ENCODE measurements at places on chromosomes 11 and 22. TPM values are rescaled to one million over a fixed set of nuclear protein-coding genes. Genes with fewer than 3 reads are reported as not detected.

GRCh38 chr11:71236836-71237475 is 15.4 kb downstream of the SHANK2 start:
- DNase-seq, result no peak
- no peak overlapping the region for H3K4me3 ChIP-seq
- H3K4me1 ChIP-seq, result peaks cover 9% of the 10 kb centered on the region
- no peak overlapping the region for H3K27ac ChIP-seq

DNA sequence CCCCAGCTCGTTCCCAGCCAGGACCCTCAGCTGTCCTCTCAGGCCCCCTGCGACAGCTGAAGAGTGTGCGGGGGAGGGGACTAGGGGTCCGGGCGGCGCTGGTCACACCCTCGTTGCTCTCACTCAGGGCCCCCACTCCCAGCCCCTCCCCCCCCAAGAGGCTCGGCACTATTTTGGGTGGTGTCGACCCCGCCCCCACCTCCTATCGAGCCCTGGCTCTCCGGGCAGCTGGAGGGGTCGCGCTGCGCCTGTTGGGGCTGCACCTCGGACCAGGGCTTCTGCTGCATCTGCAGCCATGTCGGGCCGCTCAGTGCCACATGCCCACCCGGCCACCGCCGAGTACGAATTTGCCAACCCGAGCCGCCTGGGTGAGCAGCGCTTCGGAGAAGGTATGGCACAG is at the start of gene HSPB2:
Gene HSPB2 (plus strand): TSS at position 200 of the 400 bp plus-strand sequence. CDS start 96 bp downstream, at position 296.
- H3K4me1 ChIP-seq, result peaks cover 38% of the 10 kb centered on the region
- no peaks in the 10 kb centered on the region for H3K27me3 ChIP-seq
- H3K4me3 ChIP-seq, result peak within 1 kb of the TSS; percentile 65
- DNase-seq, result peak; percentile 50
- 0 out of 2 replicates have a peak, but pooled peaks cover 6% of the 10 kb centered on the region for H3K36me3 ChIP-seq
- H3K27ac ChIP-seq, result peak within 1 kb of the TSS; percentile 95

DNA sequence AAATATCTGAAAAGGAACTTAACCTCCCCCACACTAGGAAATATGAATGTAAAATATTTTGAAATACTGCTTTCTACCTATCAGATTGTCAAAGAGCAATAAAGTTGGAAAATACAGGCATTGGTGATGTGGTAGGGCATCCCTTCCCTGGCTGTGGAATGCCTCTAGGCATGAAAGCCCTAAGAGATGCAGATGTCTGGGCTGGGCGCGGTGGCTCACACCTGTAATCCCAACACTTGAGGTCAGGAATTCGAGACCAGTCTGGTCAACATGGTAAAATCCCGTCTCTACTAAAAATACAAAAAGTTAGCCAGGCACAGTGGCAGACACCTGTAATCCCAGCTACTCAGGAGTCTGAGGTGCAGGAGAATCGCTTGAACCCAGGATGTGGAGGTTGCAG is 22.0 kb downstream of the ARAP1 start:
- no peaks in the 10 kb centered on the region for H3K36me3 ChIP-seq
- no peaks in the 10 kb centered on the region for H3K27me3 ChIP-seq
- no peak overlapping the region for H3K27ac ChIP-seq
- DNase-seq, result no peak
- H3K4me1 ChIP-seq, result peaks cover under 1% of the 10 kb centered on the region

SPON1 gene
- 3.8 TPM for polyA plus RNA-seq

Measured in GM23248 (cell line).